Activated CD4-positive, CD25-positive, alpha-beta regulatory T cell (primary cell): ENCODE measurements at places on chromosomes 11 and 22.

GRCh38 chr11:123509737-123510578, 79.9 kb downstream of the GRAMD1B start:
- DNase-seq: no peak

GRCh38 chr11:121236115-121237001, 56.2 kb upstream of the SC5D start:
- DNase-seq: no peak

DNA sequence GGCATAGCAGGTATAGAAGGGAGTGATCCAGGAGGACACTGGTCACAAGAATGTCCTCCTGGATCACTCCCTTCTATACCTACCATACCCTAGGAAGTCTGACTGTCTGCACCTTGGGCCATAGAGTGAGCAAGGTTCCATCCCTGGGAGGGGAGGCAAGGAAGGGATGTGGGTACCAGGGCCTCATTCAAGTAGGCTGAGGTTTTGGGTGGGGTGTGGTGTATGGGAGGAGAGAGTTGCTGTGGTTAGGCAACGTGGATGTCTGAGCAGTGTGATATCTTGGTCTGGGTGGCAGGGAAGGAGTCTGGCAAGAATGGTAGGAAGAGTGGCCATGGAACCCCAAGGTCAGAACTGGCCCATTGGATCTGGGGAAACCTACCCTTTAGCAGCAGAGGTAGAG, 13.2 kb downstream of the PPFIBP2 start:
- DNase-seq: no peak

GRCh38 chr11:30775233-30775522, 189.0 kb upstream of the MPPED2 start:
- no peak for DNase-seq

GRCh38 chr22:46030231-46030880, 53.4 kb upstream of the WNT7B start:
- no peak for DNase-seq

- no peak for DNase-seq
Measured at GRCh38 chr22:35600476-35600875, 16.7 kb downstream of the MB start.

GRCh38 chr11:126969865-126970479, 30.6 kb downstream of the KIRREL3 start:
- no peak for DNase-seq

DNA sequence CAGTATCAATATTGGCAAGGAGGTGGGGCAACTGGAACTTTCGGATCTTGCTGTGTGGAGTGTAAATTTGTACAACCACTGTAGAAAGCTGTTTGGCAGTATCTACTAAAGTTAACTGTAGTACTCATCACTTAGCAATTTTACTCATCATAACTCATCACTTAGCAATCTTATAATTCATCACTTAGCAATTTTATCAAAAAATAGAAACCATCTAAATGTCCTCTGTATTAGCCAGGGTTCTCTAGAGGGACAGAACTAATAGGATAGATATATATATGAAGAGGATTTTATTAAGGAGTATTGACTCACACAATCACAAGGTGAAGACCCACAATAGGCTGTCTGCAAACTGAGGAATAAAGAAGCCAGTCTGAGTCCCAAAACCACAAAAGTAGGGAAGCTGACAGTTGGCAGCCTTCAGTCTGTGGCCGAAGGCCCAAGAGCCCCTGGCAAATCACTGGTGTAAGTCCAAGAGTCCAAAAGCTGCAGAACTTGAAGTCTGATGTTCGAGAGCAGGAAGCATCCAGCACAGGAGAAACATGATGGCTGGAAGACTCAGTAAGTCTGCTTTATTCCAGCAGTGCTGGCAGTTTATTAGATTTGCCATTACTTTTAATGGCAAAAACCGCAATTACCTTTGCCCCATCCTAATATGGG, 92.9 kb upstream of the USP47 start:
- DNase-seq: no peak
